ENCODE measurements at places on chromosomes 2 and 18. TPM values are rescaled to one million over a fixed set of nuclear protein-coding genes. Genes with fewer than 3 reads are reported as not detected.

GRCh38 chr2:234175649-234176048 is 125.1 kb downstream of the SPP2 start:
- no peak overlapping the region for H3K4me3 ChIP-seq
- H3K27me3 ChIP-seq = peaks cover 32% of the 10 kb centered on the region
- H3K4me1 ChIP-seq = no peaks in the 10 kb centered on the region
- DNase-seq = no peak
- no peak overlapping the region for H3K27ac ChIP-seq
- no peaks in the 10 kb centered on the region for H3K36me3 ChIP-seq

DNA sequence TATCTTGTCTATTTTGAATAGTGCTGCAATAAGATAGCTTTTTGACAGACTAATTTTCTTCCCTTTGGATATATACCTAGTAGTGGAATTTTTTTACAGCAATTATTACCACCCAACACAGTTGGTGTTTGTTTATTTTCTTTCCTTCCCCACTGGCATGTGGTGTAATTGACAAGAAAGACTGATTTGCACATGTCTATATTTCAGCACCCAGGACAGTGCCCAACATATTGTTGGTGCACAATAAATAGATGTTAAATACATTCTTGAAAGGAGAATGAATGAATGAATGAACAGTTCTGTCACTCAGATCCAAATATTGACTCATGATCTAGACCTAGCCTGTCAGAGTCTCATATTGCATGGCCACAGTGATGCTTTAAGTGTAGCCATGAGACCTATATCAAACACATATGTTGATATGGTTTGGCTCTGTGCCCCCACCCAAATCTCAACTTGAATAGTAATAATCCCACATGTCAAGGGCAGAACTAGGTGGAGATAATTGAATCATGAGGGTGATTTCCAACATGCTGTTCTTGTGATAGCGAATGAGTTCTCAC is 538.2 kb downstream of the NYAP2 start:
- no peaks in the 10 kb centered on the region for H3K4me1 ChIP-seq
- H3K27me3 ChIP-seq = no peaks in the 10 kb centered on the region
- no peak overlapping the region for H3K4me3 ChIP-seq
- H3K27ac ChIP-seq = no peak overlapping the region
- DNase-seq = no peak
- H3K36me3 ChIP-seq = no peaks in the 10 kb centered on the region

GRCh38 chr2:108910541-108911396 is 78.3 kb downstream of the EDAR start:
- H3K27ac ChIP-seq = no peak overlapping the region
- DNase-seq = no peak
- no peaks in the 10 kb centered on the region for H3K27me3 ChIP-seq
- no peak overlapping the region for H3K4me3 ChIP-seq
- peaks cover 5% of the 10 kb centered on the region for H3K4me1 ChIP-seq

Gene RAPH1
- total RNA-seq = 6.0 TPM

Gene SPDYA
- total RNA-seq = 1.9 TPM

- no peaks in the 10 kb centered on the region for H3K27me3 ChIP-seq
- H3K4me1 ChIP-seq = no peaks in the 10 kb centered on the region
- no peak overlapping the region for H3K4me3 ChIP-seq
- DNase-seq = no peak
- H3K36me3 ChIP-seq = no peaks in the 10 kb centered on the region
Measured at GRCh38 chr2:103396152-103396551, 634.3 kb downstream of the TMEM182 start.

GRCh38 chr2:134457765-134458472 is 204.0 kb downstream of the MGAT5 start:
- H3K4me1 ChIP-seq = no peaks in the 10 kb centered on the region
- no peaks in the 10 kb centered on the region for H3K36me3 ChIP-seq
- no peak overlapping the region for H3K4me3 ChIP-seq
- no peak overlapping the region for H3K27ac ChIP-seq

DNA sequence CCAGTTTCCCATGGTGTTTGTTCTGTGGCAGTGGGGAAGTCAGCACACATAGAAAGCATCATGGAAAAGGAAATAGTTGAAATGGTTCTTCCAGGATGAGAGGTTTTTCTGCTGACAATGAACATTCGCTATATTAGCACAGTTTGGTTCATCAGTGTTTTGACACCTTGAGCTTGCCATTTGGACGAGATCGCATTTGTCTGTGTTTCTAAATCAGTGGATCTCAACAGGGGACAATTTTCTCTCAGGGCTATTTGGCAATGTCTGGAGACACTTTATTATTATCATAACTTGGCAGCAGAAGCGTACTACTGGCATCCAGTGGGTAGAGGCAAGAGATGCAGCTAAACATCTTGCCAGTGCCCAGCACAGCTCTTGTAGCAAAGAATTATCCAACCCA is 74.6 kb downstream of the CD8B2 start:
- H3K36me3 ChIP-seq = no peaks in the 10 kb centered on the region
- no peak overlapping the region for H3K4me3 ChIP-seq
- H3K4me1 ChIP-seq = peaks cover 4% of the 10 kb centered on the region
- DNase-seq = no peak

Gene C2orf66
- total RNA-seq = 0.33 TPM

DNA sequence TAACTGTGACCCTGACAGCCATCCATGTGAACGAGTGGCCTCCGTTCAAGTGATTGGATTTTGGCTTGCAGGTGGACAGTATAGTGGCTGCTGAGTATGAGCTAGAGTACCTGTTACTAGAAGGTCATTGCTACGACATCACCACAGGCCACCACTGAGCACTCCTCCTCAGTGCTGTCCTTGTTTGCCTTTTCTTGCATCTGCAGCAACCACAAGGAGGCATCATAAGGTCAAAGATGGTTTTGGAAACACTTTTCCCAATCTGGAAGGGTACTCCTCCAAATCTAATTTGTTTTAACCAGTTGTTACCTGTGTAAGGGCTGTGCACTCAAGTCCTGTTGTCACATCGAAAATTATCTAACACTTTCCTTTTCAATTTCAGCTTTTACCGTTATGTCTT is 81.2 kb downstream of the UGGT1 start:
- H3K4me1 ChIP-seq = peaks cover 14% of the 10 kb centered on the region
- H3K27me3 ChIP-seq = no peaks in the 10 kb centered on the region
- DNase-seq = no peak
- no peak overlapping the region for H3K4me3 ChIP-seq
- no peak overlapping the region for H3K27ac ChIP-seq

GRCh38 chr2:96353606-96354101 is 18.1 kb downstream of the NCAPH start:
- no peak overlapping the region for H3K4me3 ChIP-seq
- no peak for DNase-seq
- H3K27me3 ChIP-seq = no peaks in the 10 kb centered on the region
- peaks cover 63% of the 10 kb centered on the region for H3K36me3 ChIP-seq
- H3K27ac ChIP-seq = no peak overlapping the region

- no peak overlapping the region for H3K27ac ChIP-seq
- H3K27me3 ChIP-seq = no peaks in the 10 kb centered on the region
- H3K36me3 ChIP-seq = no peaks in the 10 kb centered on the region
- no peaks in the 10 kb centered on the region for H3K4me1 ChIP-seq
Measured at GRCh38 chr2:16138811-16139662, 198.7 kb downstream of the MYCN start.

DNA sequence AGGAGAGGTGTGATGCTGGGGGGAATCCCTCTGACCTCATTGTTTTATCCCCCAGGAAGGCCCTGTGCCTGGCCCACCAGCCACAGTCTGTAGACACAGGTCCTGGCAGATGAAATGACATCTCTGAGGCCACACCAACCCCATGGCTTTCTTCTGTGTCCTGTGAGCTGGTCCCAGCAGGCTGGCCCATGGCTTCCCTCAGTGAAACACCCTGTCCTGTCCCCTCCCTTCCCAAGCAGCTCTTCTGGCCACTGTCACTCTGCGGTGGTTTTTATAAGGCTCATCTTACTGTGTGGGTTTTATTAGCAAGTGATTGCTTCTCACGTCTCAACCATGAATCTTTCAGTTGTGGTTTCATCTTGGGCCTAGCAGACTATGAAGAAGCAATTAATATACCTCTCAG is 102.8 kb upstream of the STPG4 start:
- peaks cover 5% of the 10 kb centered on the region for H3K27me3 ChIP-seq
- no peak for DNase-seq
- no peaks in the 10 kb centered on the region for H3K4me1 ChIP-seq

Gene MARCHF4
- total RNA-seq = not detected

DNA sequence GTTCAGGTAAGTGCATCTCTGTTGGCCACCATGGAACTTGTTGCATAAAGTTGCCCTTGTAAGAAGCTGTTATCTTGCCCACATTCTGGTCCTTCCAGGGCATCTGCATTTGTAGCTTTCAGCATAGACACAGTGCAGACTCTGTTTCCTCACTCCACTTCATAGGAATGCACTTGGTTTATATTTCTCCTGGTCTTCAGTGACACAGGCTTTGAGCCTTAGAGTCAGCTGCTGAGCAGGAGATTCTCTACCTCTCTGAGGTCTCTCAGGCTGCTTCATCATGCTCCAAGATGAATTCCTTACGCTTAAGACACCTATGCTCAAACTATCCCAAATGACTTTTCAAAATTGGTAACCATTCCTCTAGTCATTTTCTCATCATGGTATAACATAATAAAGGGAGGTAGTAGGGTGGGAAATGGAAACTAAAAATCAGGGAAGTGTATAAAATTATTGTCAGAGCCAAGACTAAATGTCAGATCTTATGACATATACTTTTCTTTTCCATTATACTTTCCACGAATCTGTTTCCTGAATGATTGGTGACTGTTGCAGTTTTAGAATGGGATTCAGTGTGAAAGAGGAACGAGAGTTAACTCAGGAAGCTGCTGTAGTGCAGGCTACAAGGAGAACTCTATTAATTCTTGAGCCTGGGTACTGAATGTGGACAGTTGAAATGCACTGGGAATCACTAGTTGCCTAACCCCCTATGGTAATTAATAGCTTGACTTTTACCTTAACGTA is 72.0 kb downstream of the GALNT1 start:
- H3K4me3 ChIP-seq = no peak overlapping the region
- H3K36me3 ChIP-seq = peaks cover 1% of the 10 kb centered on the region
- H3K27ac ChIP-seq = no peak overlapping the region
- no peaks in the 10 kb centered on the region for H3K4me1 ChIP-seq
- H3K27me3 ChIP-seq = no peaks in the 10 kb centered on the region
- no peak for DNase-seq

Gene ESPNL
- total RNA-seq = 0.26 TPM

DNA sequence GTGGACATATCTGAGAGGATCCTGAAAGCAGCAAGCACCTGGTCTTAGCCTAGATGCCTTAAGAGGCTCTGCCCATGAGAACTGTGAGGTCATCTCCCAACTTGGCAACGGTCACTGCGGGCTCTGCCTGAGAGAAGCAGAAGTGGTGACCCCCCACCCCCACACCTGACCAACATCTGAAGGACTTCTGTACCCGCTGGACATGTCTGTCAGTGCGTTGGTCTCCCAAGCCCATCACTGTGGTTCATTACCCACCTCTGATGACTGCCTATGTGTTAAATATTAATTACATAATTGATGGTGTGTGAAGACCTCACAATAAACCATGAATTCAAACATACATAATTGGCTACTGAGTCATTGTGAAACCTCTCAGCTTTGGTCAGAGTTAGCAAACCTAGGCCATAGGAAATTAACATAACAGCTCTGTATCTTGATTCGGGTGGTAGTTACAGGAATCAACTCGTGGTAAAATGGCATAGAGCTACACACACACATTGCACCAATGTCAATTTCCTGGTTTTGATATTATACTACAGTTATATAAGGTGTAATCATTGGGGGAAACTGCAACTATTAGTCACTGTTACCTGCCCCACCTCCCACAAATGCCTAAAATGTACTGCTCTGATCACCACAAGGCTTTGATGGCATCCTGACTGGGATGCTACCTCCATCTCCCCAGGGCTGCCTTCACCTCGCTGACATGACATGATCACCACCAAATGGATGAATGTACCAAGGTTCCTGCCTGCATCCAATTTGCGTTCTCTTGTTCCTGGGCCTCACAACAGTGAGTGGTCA is 4.3 kb upstream of the GALNT1 start:
- no peak overlapping the region for H3K4me3 ChIP-seq
- H3K27ac ChIP-seq = no peak overlapping the region
- H3K4me1 ChIP-seq = peaks cover 15% of the 10 kb centered on the region

- H3K27ac ChIP-seq = no peak overlapping the region
- H3K36me3 ChIP-seq = no peaks in the 10 kb centered on the region
- peaks cover 4% of the 10 kb centered on the region for H3K27me3 ChIP-seq
- no peak overlapping the region for H3K4me3 ChIP-seq
Measured at GRCh38 chr2:104896446-104896845, 42.5 kb downstream of the POU3F3 start.

- peaks cover 7% of the 10 kb centered on the region for H3K4me1 ChIP-seq
- H3K27ac ChIP-seq = no peak overlapping the region
- no peak for DNase-seq
- no peaks in the 10 kb centered on the region for H3K36me3 ChIP-seq
- no peak overlapping the region for H3K4me3 ChIP-seq
Measured at GRCh38 chr2:112910219-112910618, 746 bp upstream of the IL37 start.

Gene SERPINB3
- not detected for total RNA-seq

Gene VWC2L
- total RNA-seq = not detected

Gene UCN
- 1.9 TPM for total RNA-seq

Gene CCL20
- total RNA-seq = 4.4 TPM

GRCh38 chr2:32260376-32260775 is 4.3 kb downstream of the NLRC4 start:
- no peaks in the 10 kb centered on the region for H3K27me3 ChIP-seq
- no peak overlapping the region for H3K4me3 ChIP-seq
- peaks cover 7% of the 10 kb centered on the region for H3K4me1 ChIP-seq
- no peak for DNase-seq
- no peak overlapping the region for H3K27ac ChIP-seq

GRCh38 chr18:64330161-64330560 is 181.3 kb upstream of the LINC00305 start:
- no peaks in the 10 kb centered on the region for H3K36me3 ChIP-seq
- H3K4me1 ChIP-seq = no peaks in the 10 kb centered on the region
- H3K27ac ChIP-seq = no peak overlapping the region
- no peak for DNase-seq
- H3K27me3 ChIP-seq = no peaks in the 10 kb centered on the region

GRCh38 chr18:896315-896714 is 8.4 kb upstream of the ADCYAP1 start:
- H3K36me3 ChIP-seq = no peaks in the 10 kb centered on the region
- H3K27ac ChIP-seq = no peak overlapping the region

Gene THOC1
- 78.9 TPM for total RNA-seq

Gene TMEM247
- not detected for total RNA-seq

DNA sequence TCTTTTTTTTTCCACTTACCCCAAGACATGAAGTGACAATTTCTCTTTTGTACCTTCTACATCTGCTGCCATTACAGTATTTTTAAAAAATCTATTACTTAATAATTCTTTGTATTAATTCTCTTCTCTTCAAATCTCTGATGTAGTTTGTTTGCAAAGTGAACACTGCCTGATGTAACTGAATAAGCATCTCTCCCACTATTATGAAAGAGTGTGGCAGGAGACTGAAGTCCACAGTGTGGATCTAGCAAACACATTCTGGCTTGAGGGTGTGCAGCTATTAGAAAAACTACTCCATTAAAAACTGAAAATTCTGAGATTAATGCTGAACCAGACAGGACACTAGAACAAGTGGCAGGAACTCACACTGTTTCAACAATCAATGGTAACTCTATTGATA is 5.0 kb upstream of the SERPINB8 start:
- H3K4me3 ChIP-seq = no peak overlapping the region
- peaks cover 25% of the 10 kb centered on the region for H3K4me1 ChIP-seq
- H3K27me3 ChIP-seq = no peaks in the 10 kb centered on the region
- no peak for DNase-seq
- H3K27ac ChIP-seq = no peak overlapping the region

- no peaks in the 10 kb centered on the region for H3K27me3 ChIP-seq
- H3K36me3 ChIP-seq = no peaks in the 10 kb centered on the region
- no peak for DNase-seq
- no peaks in the 10 kb centered on the region for H3K4me1 ChIP-seq
- H3K27ac ChIP-seq = no peak overlapping the region
- no peak overlapping the region for H3K4me3 ChIP-seq
Measured at GRCh38 chr18:5729983-5730699, 165.2 kb downstream of the TMEM200C start.

Gene AQP4
- total RNA-seq = not detected

Data from activated CD4-positive, alpha-beta T cell treated with anti-CD3 and anti-CD28 coated beads, Interleukin-2, amount 10 ng/mL, durations not matched to agents 24 days and 14 days (primary cell).